ENCODE measurements at places on chromosomes 16 and 17.
A peak's percentile ranks its signal among the peaks of the same experiment; 100 is the strongest.

- DNase-seq = no peak
Measured at GRCh38 chr17:68255731-68256538, 8.1 kb downstream of the AMZ2 start.

GRCh38 chr17:1830288-1830687, 483 bp downstream of the RPA1 start:
- no peak for DNase-seq

DNA sequence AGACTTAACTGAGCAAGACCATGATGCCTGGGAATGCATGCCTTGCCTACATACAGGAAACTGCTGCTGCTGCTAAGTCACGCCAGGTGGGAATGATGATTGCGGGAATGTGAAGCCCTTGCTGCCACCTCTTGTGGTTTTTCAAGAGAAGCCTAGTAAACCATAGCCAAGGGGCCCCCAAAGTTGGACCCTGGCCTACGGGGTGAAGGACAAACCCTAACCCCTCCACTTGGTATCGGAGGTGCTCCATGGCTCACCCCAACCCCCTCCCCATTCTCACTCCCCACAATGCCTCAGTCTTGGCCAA, 233.9 kb downstream of the ZNF423 start:
- no peak for DNase-seq

- DNase-seq = no peak
Measured at GRCh38 chr16:31149332-31149731, 534 bp downstream of the PRSS36 start.

- DNase-seq = no peak
Measured at GRCh38 chr17:9644910-9645751, at the start of gene USP43. Gene USP43 (plus strand): TSS chr17:9645517. CDS start chr17:9645633, 116 bp downstream.

GRCh38 chr16:73051226-73051625, 3.3 kb upstream of the ZFHX3 start:
- no peak for DNase-seq

- no peak for DNase-seq
Measured at GRCh38 chr16:3575491-3575890, 1.7 kb downstream of the NLRC3 start.

- no peak for DNase-seq
Measured at GRCh38 chr17:6279659-6280058, 155.3 kb downstream of the AIPL1 start.

- no peak for DNase-seq
Measured at GRCh38 chr17:41111151-41111885, 6.1 kb downstream of the KRTAP4-9 start.

GRCh38 chr17:76982408-76983074, 114.3 kb downstream of the MGAT5B start:
- no peak for DNase-seq

- DNase-seq = peak; percentile 79
Measured at GRCh38 chr16:51163894-51164566, 13.0 kb upstream of the SALL1 start.

GRCh38 chr16:8459085-8459733, 131.1 kb downstream of the TMEM114 start:
- no peak for DNase-seq

DNA sequence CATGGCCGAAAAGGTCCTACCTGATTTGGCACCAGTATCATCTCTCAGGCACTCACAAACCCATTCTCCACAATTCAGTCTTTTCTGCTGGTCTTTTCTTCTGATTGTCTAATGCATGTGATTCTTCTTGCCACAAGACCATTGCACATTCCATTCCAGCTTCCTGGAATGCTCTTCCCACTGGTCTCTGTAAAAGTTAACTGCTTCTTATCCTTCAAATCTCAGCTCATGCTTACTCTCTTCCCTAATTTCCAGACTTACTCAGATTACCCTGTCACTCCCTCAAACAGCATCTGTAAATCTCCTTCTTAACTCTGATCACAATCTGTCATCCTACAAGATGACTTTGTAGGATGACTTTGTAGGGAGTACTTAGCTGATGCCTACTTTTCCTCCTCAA, 320.2 kb downstream of the MAP2K6 start:
- peak; percentile 27 for DNase-seq

- DNase-seq = peak; percentile 45
Measured at GRCh38 chr17:17375841-17376240, 72.7 kb downstream of the NT5M start.
